ENCODE measurements at places on chromosomes 4 and X.

DNA sequence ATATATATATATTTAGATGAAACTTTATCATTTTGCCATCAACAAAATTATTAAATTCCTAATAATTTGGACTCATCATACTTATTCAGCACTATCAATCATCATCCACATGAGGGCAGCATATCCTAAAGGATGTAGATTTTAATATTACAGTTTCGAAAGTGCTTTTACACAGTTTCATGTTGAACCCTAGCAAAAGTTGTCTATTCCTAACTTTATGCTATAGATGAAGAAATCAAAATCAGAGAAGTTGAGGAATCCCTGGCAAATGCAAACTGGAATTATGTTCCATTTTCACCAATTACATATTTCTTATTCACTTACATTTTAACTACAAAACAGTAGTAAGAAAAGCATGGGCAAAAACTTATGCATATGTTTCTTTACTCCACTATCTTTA is 36.6 kb upstream of the UGT2A1 start:
- H3K4me3 ChIP-seq = no peak overlapping the region
- H3K27me3 ChIP-seq = no peaks in the 10 kb centered on the region
- no peak overlapping the region for H3K27ac ChIP-seq
- H3K4me1 ChIP-seq = no peaks in the 10 kb centered on the region
- DNase-seq = no peak

DNA sequence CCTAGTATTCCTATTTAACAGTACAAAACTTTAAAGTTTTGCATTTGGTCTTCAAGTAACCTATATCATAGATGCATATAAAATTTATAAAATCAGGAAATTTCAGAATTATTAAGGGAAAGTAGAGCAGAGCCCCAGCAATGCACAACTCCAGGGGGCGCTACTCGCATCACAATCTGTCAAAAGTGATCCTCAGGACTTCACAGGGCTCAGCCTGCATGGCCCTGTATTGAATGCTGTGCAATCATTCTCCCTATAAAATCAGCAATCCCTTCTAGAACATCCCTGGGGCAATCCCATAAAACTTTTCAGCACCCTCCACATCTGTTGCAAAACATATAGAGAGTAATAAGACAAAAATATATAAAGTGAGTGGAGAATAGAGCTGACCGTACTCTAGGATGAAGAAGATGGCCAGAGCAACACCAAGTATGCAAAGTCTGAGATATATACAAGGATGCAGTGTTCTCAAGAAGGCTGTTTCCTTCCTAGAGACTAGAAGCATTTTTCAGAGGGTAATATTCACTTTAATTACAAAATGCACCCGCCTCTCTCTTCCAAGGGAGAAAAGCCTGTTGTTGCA is 12.5 kb upstream of the PPARGC1A start:
- no peak overlapping the region for H3K27ac ChIP-seq
- no peak for DNase-seq
- H3K4me3 ChIP-seq = no peak overlapping the region
- H3K27me3 ChIP-seq = no peaks in the 10 kb centered on the region
- no peaks in the 10 kb centered on the region for H3K36me3 ChIP-seq

DNA sequence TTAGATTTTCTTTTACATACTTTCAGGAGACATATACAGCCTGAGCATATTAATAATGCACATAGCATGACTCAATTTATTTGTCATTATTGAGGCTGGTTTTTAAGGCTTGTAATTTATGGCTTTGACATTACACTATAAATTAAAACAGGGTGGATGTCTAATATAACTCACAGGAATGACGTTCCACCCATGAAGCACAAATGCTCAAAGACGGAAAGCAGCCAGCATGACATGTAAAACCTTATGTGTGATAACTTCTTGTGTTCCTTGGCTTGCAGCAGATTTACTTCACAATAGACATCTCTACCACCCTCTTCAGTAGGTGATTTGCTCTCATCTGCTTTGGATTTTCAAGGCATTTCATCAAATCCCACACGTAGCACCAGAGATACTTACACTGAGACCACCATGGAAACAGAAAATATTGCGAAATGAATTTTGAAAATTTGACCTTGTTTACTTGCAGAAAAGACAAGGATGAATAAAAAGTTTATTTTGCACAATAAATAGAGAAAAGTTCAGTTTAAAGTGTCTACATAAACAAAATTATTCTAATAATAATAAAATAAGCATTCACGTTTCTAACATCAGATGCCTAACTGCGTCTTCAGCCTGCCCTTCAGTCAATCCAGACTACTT is 64.7 kb upstream of the BTC start:
- no peaks in the 10 kb centered on the region for H3K27me3 ChIP-seq
- DNase-seq = no peak
- H3K27ac ChIP-seq = no peak overlapping the region
- no peaks in the 10 kb centered on the region for H3K36me3 ChIP-seq

- no peaks in the 10 kb centered on the region for H3K36me3 ChIP-seq
- no peaks in the 10 kb centered on the region for H3K4me1 ChIP-seq
- H3K27ac ChIP-seq = no peak overlapping the region
- no peak overlapping the region for H3K4me3 ChIP-seq
Observed at GRCh38 chrX:40617566-40617965, 5.7 kb upstream of the MPC1L start.

- no peak overlapping the region for H3K4me3 ChIP-seq
- no peaks in the 10 kb centered on the region for H3K27me3 ChIP-seq
- H3K4me1 ChIP-seq = no peaks in the 10 kb centered on the region
- DNase-seq = no peak
- H3K36me3 ChIP-seq = no peaks in the 10 kb centered on the region
- H3K27ac ChIP-seq = no peak overlapping the region
Observed at GRCh38 chr4:63983224-63983623, 426.0 kb downstream of the TECRL start.

DNA sequence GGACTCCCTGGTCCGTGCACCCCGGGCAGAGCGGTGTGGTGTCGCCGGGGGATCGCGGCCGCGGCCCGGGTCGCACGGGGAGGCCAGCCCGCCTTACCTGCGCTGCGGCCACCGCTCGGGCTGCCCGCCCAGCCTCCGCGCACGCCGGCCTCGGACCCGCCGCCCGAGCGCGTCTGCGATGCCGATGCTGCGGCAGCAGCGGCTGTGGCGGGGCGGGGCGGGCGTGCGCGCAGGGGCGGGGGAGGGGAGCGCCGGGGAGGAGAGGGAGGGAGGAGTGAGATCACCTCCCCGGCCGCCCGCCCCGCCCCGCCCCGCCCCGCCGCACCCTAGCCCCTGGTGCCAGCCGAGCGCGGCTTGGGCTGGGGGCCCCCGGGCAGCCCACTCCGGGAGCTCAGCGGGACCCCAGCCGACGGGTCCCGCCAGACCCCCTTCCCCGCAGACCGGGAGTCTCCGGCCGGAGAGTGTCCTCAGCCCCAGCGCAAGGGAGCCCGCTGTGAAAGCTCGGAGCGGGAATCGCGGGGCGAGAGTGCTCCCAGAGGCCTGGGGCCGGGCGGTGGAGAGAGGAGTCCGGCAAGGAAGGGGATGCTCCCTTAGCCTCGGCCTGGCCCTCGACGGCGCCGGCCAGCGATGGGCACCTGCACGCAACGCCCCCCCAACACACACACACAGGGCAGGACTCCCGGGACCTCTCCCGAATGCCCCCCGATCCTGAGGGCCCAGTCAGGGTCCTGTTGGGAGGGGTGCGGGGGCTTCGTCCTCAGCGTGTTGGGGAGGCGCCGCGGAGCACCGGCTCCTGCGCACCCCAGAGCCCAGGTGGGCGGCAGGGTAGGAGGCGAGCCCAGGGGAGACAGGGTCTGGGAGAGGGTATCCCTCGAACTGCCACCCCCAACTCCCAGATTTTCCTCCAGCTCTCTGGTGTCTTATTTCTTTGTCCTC is at the start of gene L1CAM:
Gene L1CAM (minus strand): TSS at position 206 of the 936 bp plus-strand sequence. CDS start 10,337 bp downstream, outside the sequence.
- no peaks in the 10 kb centered on the region for H3K27me3 ChIP-seq
- H3K27ac ChIP-seq = peak within 1 kb of the TSS; percentile 54
- H3K36me3 ChIP-seq = no peaks in the 10 kb centered on the region
- H3K4me3 ChIP-seq = peak within 1 kb of the TSS; percentile 47
- no peak for DNase-seq

GRCh38 chr4:54658252-54659093 is 716 bp downstream of the KIT start:
- peaks cover 30% of the 10 kb centered on the region for H3K4me1 ChIP-seq
- peaks cover 40% of the 10 kb centered on the region for H3K27me3 ChIP-seq
- H3K27ac ChIP-seq = no peak overlapping the region
- peak overlapping the region; percentile 22 for H3K4me3 ChIP-seq
- H3K36me3 ChIP-seq = no peaks in the 10 kb centered on the region
